Kidney tubule cell (primary cell): ENCODE measurements at places on chromosomes 11 and 22.

- DNase-seq: peak; percentile 15
Observed at GRCh38 chr11:121356357-121356756, 63.8 kb downstream of the SC5D start.

GRCh38 chr11:122363296-122363695, 247.3 kb upstream of the BLID start:
- peak; percentile 59 for DNase-seq

- DNase-seq: peak; percentile 37
Observed at GRCh38 chr11:33753304-33753967, 17.2 kb upstream of the CD59 start.

- DNase-seq: no peak
Observed at GRCh38 chr11:95148406-95148805, 58.8 kb downstream of the ENDOD1 start.

GRCh38 chr11:71472357-71472885, 19.4 kb downstream of the NADSYN1 start:
- no peak for DNase-seq
